ENCODE measurements at places on chromosomes 3 and 15.

GRCh38 chr3:140055092-140055791 lies 120.3 kb downstream of the CLSTN2 start:
- no peak for DNase-seq

- no peak for DNase-seq
Measured at GRCh38 chr3:184561913-184562877, 610 bp downstream of the EPHB3 start.

DNA sequence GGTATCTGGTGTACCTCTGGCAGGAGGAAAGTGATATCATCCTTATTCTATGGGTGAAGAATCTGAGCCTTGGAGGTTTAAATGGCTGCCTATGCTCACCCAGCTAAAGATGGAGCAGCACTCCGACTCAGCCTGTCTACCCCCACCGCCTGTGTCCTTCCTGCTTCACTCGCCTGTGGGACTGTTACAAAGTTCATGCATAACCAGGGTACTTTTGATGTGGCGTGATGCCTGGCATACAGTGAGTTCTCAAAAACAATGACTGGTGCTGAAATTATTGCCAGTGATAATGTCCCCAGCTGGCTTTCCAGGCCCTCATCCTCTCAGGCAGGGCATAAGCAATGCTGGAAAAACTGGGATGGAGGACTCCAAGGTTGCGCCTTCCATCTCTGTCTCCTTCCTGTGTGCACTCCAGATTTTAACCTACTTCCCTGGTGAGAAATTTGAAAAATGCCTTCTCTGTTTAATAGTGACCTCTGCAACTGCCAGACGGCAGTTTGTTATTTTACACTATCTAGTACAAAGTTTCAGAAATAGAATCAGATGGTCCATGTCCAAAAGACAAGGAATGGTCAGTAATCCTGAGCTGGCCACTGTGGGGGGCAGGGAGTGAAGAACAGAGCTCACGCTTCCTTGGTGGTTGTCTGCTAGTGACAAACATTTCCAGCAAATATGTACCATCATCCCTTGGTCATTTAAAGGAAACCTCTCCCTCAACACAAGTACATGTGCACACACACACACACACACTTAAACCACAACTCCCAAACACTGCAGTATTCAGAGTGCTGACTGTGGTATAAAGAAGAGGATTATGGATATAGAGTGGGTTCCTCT lies 86.5 kb upstream of the NMNAT3 start:
- DNase-seq, result no peak

DNA sequence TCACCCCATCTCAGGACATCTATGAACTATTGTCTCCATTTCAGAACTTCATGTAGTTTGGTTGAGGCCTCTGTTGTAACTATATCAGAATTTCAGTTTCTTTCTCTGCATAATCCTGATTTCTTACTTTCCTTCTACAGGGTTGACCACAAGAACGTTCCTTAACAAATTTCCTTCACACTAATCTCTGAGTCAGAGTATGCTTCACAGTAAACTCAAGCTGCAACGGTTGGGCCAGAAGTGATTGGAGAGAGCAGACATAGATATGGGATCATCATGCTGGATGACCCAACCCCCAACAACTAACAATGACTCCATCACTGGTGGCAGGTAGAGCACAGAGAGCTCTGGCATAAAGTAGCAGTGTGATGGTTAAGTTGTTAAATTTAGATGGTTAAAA lies 128.8 kb upstream of the OSTN start:
- DNase-seq, result no peak

DNA sequence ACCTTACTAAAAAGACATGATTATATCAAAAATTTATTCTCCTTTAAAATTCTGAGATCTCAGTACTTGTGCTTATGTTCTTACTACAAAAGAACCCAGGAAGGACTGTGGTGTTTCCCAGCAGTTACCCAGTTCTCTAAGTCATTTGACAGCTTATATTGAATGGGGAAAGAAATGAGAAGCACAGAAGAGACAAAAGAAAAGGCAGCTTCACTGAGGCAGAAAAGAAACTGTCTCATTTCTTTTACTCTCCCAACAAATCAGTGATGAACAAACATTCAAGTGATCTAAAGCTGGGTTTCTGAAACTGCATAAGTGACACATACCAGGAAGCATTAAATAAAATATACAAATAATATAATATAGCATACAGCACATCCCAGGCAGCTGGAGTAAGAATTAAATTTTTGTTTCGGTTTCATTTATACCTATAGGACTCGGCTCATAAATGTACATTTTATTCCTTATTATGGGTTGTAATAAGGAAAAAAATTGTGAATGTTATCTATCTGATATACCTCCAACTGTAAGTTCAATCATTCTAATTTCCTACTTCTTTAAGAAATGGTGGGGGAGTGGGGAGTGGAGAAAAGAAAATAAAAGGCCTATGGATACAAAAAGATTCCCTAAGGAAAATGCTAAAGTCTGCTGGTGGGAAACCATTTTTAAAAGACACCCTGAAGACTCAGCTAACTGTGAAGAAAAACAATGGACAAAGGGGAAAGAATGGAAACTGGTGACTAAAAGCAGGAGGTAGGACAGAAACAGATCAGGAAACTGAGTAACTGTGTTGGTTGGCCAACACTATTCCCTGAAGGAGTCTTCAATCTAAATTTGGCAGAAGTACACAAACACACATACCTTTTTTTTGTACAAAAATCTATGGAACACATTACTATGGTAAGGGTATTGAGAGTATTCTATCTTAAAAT lies 156.8 kb downstream of the TBC1D5 start:
- no peak for DNase-seq

- no peak for DNase-seq
Measured at GRCh38 chr3:10973046-10973595, 19.4 kb upstream of the SLC6A1 start.

GRCh38 chr3:189277711-189278110 lies 105.9 kb downstream of the TPRG1 start:
- DNase-seq, result no peak

GRCh38 chr3:37945807-37946530 lies 44.6 kb upstream of the VILL start:
- DNase-seq, result no peak

DNA sequence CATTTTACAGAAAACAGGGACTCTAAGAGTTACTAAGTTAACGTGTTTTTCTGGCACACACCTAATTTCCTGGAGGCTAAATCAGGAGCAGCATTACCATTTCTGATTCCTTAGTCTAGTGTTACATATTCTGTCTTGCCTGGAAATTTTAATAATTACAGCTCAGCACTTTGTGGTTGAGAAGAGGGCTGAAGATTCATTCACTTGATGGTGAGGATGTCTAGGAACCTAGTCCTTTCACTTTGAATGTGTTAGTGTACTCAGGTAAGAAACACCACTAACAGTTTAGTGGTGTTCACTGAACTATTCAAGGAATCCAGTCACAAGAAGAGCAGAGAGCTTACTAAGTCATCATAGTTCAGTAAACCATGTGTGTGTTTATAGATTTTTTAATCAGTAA lies 102.8 kb downstream of the STT3B start:
- DNase-seq, result no peak

DNA sequence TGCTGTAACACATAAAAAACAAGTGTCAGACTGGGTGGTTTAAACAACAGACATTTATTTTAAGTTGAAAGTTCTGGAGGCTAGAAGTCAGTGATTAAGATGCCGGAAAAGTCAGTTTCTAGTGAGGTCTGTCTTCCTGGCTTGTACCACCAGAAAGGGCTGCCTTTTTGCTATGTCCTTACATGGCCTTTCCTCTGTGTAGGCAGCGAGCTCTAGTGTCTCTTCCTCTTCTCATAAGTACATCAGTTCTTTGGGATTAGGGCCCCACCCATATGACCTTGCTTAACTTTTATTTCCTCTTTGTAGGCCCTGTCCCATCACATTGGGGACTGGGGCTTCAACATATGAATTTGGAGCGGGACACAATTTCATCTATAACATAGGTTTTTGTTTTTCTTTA lies 128.0 kb downstream of the BBX start:
- no peak for DNase-seq

DNA sequence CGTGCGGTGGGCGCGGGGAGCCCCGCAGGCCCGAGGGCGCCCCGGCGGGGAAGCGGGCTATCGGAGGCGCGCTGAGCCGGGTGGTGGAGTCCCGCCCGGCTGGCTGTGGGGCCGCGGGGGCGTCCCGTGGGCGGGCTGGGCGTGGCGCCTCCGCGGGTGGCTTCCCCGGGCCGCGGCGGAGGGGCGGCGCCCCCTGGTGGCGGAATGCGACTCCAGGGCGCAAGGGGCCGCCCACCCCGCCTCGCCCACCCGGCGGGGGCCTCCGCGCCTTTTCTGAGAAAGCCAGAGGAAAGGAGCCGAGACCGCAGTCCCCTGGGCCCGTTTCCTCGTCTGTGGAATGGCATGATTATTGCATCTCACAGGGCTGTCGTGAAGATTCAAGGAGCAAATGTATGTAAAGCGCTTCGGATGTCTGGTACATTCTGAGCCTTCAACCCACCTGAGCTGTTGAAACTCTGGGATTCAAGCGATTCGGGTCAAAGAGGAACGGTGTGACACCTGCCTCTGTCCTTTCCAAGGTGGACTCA lies 31.9 kb upstream of the RAB6B start:
- peak; percentile 40 for DNase-seq

GRCh38 chr3:173911446-173911845 lies 513.9 kb downstream of the NLGN1 start:
- no peak for DNase-seq

- DNase-seq, result no peak
Measured at GRCh38 chr15:56040081-56041035, 46.9 kb upstream of the NEDD4 start.

DNA sequence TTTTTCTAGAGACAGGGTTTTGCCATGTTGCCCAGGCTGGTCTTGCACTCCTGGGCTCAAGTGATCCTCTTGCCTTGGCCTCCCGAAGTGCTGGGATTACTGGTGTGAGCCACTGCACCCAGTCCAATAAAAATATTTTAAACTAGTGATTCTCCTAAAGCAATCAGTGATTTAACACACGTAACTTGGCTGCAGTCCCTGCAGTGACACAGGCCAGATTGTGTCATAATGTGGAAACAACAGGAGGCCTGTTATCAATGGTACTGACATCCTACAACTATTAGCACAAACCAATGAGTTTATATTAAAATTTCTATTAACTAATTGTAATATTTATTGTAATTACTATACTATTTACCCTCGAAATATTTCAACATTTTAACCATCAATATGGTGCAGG lies 1.6 kb upstream of the SEC61A1 start:
- no peak for DNase-seq

GRCh38 chr3:16048435-16049318 lies 125.8 kb upstream of the GALNT15 start:
- DNase-seq, result no peak

DNA sequence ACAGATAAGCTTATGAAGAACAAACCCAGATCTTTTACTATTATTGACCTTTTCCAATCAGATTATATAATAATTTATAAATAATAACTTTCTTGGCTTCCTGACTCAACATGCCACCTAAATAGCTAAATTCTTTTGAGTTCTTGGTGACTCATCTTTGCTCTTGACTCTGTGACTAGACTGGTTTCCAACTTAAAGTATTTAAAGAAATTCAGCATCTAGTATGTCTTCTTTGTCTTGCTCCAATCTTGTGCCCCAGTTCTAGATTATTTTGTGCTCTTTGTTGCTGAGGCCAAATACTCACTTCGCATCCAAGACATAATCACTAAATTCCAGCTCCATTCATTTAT lies 483.2 kb upstream of the TBL1XR1 start:
- no peak for DNase-seq

DNA sequence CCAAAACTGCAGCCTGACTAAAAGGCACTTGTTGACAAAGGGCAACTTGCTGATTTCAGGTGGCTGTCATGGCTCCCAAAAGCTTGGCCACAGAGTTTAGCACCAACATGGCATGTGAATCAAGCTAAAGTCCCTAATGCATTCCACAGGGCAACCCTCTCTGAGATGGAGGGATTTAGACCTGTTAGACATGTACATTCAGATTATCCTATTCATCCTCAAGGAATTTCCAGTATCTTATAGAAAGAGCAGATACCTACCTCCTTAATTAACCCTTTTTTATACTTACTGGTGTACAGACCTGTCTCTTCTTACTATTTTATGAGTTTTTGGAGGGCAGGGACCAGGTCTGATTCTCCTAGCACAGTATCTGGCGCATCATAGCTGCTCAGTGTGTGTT lies 31.3 kb downstream of the ACP3 start:
- DNase-seq, result no peak

DNA sequence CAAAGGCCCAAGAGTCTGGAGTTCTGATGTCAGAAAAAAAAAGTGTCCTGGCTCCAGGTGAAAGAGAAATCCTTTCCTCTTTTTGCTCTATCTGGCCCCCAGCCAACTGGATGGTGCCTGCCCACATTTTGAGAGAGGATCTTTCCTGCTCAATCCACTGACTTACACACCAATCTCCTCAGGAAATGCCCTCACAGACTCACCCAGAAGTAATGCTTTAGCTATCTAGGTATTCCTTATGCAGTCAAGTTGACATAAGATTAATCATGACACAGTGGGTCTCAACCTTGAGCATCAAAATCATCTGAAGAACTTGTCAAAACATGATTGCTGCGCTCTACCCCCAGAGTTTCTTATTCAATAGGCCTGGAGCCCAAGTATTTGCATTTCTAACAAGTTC lies 31.2 kb downstream of the STRIT1 start:
- DNase-seq, result no peak

DNA sequence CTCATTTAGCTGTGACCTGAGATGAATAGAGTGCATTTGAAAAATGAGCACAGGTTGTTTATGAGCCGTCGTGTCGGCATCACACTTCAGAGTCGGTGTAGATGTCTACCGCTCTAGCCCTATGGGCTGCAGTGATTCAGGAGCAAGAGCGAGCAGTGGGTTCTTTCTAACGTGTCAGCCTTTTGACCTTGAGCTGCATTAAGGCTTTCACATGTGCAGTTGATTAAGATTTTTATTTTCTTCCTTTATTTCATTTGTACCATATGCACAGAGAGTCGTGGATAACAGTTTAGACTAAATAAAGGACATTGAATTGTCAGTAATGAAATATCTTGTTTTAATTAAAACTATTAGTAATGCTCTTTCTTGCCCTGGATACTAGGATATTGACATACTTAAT lies 368.2 kb downstream of the PTPRG start:
- DNase-seq, result no peak

DNA sequence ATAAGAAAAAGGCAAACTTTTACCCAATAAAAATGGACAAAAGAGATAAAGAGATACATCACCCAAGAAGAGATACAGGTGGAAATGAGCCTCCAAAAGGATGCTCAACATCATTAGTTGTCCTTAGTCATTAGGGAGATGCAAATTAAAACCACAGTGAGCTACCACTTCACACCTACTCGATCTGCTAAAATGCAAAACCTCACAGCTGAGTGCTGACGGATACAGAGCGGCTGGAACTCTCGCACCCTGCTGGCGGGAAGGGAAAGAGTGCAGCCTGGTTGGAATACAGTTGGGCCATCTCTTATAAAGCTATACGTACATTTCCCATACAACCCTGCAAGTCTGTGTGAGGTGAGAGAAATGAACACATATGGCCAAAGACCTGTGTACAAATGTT lies 78.5 kb upstream of the PRR20G start:
- no peak for DNase-seq

All from activated naive CD8-positive, alpha-beta T cell treated with anti-CD3 and anti-CD28 coated beads, Interleukin-2, amount 50 U/mL, for 16 hours (primary cell).